ENCODE measurements at places on chromosomes 5 and 9.

- DNase-seq = no peak
These were observed 23.3 kb upstream of the COL5A1 start for GRCh38 chr9:134618163-134618832.

- peak; percentile 88 for DNase-seq
These were observed at the start of gene TICAM2 for GRCh38 chr5:115601701-115602590. TSS of gene TICAM2 (minus strand) at chr5:115602479. CDS start at chr5:115581256, 21,223 bp downstream.

- DNase-seq = peak; percentile 2
These were observed 484.0 kb downstream of the GADD45G start for GRCh38 chr9:90088856-90089255.

DNA sequence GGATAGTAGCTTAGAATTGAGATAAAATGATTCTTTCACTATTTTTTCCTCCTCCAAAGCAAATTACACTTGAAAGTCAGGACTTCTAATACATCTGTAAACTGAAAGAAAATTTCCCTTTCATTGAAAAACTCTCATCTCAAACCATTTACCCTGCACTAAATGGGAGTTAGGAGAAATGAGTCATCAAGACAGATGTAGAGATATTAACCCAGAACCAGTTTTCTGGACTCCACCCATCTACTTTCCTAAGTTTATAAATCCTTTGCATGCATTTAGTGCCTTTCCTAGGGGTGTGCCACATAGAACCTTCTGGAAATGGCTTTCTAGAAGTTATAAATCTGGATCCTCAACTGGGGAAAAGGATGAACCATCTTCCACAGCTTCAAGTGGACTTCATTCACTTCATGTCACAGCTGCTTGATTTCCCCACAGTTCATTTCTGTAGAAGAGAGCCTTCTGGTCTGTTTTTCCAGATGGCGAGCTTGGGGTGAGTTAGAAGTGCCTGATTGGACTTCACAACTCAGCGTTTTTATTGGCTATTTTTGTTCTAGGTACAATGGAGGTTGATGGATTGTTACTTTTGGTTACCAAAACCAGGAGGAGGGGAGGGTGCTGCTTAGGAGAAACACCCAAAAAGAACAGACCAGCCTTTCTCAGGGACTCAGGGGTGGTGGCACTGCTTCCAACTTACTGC is 72.5 kb upstream of the GPR151 start:
- DNase-seq = no peak

DNA sequence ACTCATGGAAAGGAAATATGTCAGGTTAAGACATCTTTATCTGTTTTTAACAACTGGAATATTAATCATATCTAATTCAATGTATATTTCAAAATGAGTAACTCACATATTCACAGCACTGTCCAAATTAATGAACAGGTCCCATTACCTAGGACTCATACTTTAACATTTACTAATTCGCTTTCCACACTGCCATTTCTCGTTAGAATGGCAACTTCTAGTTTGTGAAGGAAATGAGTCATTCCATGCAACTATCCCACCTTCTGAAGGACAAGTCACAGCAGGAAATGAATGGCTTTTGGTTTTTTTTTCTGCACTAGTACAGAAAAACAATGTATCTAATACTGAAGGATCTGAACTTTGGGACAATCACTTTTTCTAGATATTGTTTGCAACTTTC is 24.6 kb upstream of the IFNK start:
- no peak for DNase-seq

GRCh38 chr9:76020652-76021051 is 130.2 kb downstream of the PCSK5 start:
- DNase-seq = no peak

DNA sequence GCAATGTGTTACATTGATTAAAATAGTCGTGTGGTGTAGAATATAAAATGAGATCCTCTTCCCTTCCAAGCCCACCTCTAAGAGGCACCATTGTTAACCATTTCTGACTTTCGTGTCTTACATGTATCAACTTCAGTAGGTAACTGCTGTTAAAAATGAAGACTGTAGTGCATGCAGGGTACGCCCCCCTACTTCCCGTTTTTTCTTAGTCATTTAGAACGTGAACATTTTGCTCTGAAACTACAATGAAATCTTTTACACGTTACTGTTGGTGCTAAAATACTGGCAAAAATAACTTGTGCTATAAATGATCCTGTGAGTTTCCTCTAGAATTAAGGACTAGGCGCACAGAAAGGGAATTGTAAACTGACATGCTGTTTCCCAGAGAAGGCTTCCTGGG is 41.5 kb downstream of the WNK2 start:
- peak; percentile 53 for DNase-seq

DNA sequence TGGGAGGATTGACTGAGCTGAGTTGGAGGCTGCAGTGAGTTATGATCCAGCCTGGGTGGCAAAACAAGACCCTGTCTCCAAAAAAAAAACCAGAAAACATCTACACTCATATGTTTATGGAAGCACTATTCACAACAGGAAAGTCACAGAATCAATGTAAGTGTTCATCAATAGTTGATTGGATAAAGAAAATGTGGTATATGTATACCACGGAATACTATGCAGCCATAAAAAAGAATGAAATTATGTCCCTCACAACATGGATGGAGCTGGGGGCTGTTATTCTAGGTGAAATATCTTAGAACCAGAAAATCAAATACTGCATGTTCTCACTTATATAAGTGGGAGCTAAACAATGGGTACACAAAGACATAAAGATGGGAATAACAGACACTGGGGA is 2.8 kb upstream of the SLC25A2 start:
- no peak for DNase-seq

GRCh38 chr5:138180183-138180782 is 1.4 kb downstream of the KIF20A start:
- DNase-seq = peak; percentile 51

GRCh38 chr5:97266576-97266975 is 83.5 kb upstream of the RIOK2 start:
- no peak for DNase-seq

GRCh38 chr5:1068895-1069719 is 42.8 kb downstream of the SLC12A7 start:
- no peak for DNase-seq

DNA sequence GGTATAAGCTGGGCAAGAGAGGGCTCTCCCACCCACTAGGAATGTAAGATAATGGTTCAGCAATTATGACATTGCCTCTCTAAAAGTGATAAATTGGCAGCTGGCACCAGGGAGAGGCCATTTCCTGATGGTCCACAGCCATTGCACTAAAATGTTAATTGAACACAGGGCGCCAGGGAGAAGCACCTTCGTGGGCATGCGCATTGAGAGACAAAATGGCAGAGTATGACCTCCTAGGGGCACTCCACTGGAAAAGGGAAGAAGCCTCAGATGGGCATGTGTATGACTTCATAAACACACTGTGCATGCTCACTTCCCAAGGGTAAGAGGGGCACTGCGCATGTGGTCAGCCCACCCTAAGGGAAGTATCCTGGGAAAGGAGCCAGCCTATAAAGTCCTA is 419.2 kb downstream of the AGTPBP1 start:
- DNase-seq = no peak

DNA sequence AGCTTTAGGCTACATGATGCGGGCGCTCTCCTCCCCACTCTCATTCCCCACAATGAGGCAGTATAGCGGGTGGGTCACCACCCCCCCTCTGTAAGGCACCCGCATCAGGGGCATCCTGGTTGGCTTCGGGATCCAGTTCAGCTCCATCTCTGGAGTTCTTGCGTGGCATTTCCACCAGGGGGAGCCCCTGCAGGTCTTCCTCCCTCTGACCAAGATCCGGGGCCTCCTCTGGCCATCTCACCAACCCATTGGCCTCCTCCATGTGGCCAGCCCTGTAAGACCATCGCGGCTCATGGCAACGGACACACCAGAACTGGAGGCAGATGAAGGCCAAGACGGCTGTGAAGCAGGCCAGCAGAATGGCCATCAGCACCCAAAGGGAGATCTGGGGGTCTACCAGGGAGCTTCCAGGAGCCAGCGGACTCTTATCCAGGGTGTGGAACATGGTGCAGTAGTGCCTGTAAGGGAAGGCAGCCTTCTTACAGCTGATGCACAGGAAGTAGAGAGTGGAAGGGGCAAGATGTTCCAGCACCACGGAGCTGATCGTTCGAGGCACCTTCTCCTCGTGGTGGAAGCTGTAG is 77.0 kb downstream of the CYFIP2 start:
- peak; percentile 27 for DNase-seq

DNA sequence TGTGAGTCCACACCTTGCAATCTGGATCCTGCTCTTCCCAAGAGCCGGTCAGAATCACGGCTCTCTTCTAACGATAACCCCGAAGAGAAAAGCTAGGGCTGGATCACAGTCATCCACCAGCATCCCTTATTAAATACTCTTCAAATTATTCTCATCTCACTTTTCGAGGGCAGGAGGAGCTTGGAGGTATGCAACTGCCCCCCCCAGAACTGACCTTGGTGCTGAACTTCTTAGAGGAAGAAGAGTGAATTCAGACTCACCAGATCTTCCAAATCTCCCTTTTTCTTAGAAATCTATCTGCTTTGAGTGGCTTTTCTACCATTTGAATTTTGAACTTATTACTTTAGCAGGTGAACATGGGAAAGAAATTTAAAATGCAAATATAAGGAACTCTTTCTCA is 75.7 kb downstream of the MED10 start:
- DNase-seq = no peak
